ENCODE measurements at places on chromosomes 7 and 10.

GRCh38 chr7:156152390-156152789 lies 340.1 kb upstream of the SHH start:
- DNase-seq = no peak

- no peak for DNase-seq
These were observed 224.4 kb downstream of the MAD1L1 start for GRCh38 chr7:2008101-2008935.

DNA sequence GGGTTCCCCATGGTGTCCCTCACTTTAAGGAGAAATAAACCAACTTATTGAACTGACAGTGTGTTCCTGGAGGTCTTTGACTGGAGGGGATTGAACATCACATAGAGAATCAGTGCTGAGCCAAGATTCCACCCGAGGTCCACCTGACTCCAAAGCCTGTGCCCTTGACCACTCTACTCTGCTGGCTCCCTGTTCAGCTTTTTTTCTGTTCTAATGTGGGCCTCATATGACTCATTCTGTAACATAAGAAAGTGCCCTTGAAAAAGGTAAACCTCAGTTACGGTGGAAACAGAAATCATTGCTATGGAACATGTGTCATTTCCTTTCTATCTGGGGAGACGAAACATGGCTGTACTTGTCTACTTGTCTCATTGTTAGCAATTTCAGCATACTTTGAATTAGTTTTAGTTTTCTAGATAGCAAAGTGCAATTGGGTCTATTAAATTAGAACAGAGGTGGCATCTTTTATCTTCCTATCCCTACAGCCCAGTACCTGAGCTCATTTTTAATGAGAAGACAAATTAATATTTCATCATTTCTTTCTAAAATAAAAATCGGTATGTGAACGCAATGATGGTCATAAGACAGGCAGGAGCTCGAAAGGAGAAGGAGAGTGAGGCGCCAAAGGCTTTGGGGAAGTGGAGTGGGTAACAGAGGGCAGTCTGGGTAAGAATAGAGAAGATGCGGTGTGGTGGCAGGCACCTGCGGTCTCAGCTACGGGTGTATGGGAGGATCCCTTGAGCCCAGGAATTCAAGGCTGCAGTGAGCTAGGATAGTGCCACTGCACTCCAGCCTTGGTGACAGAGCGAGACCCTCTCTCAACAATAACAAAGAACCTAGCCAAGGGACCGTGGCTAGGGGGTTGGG lies 1.5 kb downstream of the GSDME start:
- DNase-seq = no peak

DNA sequence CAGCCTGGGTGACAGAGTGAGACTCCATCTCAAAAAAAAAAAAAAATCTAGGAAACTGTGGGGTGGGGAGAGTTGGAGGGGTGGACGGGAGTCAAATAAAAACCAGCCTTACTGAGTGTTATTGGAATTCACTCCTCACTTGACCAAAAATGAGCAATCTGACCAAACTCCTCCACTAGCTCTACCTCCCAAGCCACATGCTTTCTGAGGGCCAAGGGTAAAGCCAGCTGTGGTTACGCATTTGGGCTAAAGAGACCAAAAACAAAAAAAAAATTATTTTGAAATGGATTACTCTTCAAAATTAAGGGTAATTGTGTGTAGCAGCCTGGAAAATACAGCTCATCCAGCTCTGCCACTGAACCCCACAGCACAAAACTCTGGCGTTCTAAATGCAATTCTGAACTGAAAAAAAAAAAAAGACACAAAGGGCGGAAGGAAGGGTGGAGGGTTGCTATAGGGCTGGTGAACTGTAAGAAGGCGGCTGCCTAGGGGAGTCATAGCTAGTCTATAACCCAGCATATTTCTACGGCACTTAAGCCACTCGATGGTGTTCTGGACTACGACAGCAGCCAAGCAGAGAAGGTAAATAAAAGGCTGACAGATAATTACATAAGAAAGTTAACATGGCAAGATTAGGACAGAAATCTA lies 7.8 kb downstream of the ELMO1 start:
- no peak for DNase-seq

GRCh38 chr7:491958-492713 lies 27.5 kb downstream of the PDGFA start:
- no peak for DNase-seq

GRCh38 chr10:64011912-64012714 lies 490.9 kb downstream of the REEP3 start:
- no peak for DNase-seq

DNA sequence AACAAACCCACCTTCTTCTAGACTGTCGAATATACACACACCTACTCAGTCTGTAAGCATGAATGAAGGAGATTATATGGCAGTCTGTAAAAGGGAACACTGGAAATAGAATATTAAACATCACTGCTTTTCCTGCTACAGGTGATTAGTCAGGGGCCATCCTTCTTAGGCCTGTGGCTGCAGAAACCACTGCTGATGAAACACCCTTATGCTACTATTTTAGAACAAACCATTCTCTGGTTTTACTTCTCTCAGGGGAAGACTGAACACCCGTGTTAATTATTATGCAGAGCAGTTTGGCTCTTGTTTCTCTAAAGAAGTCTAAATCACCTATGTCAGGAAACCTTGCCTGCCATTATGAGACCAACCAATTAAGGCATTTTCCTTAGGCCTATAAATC lies 351.1 kb upstream of the KLF6 start:
- DNase-seq = no peak

DNA sequence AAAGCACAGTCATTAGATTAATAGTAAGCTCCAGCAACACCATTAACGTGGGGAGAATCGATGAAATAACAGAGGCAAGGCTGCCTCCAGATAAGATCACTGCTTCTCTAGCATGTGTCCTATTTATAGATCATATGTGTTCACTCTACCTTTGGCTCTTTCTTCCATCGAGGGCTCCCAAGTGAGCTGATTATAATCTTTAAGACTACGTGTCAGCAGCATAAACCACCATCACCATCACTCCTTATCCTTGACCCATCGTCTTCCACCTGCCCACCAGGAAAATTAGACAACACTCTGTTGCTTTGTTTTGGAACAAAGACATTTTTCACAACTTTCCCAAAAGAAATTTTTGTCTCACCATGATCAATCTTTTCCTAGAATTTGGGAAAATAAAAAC lies 71.2 kb upstream of the CARD11 start:
- no peak for DNase-seq

DNA sequence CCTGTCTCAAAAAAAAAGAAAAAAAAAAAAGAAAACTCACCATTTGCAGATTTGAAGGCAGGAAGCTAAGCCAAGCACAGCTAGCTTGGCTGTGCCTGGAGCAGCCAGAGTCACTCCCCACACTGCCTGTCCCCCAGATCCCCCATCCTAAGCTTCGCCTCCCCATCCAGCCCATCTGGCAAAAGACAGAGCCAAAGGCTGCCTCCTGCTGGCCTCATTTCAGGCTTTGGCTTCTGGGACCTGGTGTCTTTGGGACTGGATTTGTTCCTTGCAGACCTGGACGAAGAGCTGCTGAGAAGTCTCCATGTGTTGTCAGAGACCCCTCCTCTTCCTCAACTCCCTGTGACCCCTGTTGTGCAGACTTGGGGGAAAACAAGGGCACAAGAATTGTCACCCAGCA lies 8.1 kb downstream of the ASL start:
- DNase-seq = no peak

DNA sequence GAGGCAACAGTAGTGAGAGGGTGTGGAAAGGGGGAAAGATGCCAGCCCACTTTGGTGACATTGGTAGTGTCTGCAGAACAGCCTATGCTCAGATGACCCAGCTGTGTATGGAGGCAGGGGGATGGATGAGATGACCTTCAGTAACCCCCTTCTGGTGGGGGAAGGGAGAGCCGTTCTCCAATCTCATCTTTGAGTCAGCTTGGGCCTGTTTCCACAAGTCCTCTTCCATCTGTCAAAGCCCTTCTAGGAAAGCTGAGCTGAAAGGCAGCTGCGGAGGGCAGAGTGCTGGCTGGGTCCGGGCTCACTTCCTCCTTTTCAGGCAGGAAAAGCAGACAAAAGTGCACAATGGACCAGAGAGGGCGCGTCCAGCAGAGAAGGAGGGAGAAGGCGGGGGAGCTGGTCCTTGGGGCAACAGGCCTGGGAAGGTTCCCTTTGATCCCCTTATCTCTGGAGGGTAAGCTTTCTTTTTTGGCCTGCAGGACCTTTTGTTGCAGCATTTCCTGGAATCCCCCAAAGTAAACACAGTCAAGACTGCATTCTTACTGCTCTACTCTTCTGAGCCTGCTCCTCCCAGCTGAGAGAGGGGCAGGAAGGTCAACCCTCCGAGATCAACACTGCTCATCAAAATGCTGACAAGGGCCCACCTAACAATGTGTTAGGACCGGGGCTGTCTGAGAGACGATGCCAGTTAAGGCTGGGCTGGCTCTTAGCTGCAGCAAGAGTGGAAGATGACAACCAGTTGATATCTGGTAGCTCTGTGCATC lies 1.2 kb upstream of the LRMDA start:
- DNase-seq = no peak

GRCh38 chr10:96930469-96930868 lies 98.4 kb downstream of the LCOR start:
- DNase-seq = no peak

- DNase-seq = no peak
These were observed 21.2 kb upstream of the MYO3A start for GRCh38 chr10:25912866-25913265.

DNA sequence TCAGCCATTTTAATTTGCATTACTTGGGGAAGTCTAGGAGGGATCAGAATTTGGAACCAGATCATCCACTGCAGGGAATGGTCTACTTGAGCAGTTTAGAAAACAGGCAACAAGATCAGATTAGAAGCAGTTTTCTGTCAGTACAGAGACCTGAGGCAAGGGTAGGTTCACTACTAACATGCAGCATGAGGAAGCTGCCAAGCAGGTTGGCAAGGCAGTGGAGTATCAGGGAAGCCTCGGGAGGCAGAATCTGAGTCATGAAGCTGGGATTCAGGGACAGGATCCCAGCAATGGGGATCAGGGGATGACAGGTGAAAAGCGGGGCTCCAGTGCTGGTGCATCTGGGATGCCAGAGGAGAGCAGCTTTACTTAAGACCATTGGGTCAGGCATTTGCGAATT lies 28.1 kb downstream of the ENO4 start:
- no peak for DNase-seq

- no peak for DNase-seq
These were observed 50.2 kb downstream of the LMBR1 start for GRCh38 chr7:156842740-156843140.

GRCh38 chr7:26155531-26156375 lies 3.8 kb downstream of the NFE2L3 start:
- DNase-seq = no peak

- DNase-seq = no peak
These were observed 46.4 kb downstream of the ESYT2 start for GRCh38 chr7:158782761-158783401.

GRCh38 chr7:92246360-92247101 lies 757 bp downstream of the ANKIB1 start:
- peak; percentile 34 for DNase-seq

DNA sequence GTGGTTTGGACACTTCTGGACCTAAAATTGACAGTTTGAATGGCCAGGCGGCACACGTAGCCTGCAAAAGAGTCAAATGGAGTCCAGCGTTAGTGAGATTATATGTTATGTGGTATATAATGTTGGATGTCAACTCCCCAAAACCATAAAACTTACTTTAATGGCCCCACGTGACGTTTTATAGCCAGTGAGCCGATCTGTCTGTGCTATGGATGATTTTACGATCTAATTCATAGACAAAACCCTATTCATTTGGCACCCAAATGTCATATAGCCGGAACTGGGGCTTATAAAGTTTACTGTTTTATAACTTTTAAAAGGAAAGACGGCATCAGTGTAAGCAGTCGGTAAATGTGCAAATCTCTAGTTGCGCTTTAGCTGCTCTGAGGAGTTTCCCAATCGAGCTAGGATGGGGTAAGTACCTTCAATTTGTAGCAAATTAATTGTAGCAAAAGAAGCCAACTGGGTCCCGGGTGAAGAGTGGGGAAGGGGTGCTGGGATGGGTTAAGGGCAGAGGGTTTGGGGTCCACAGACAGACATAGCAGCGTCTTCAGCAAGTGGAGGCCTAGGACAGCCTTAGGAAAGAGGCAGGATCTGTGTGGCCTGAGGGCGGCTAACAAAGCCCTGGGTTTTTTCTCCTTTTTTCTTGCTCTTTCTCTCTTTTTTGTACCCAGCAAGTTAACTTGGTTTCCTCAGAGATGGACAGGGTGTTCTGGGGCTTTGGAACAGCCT lies 3.2 kb downstream of the HOXA5 start:
- no peak for DNase-seq

Measured in occipital lobe (tissue), 3 donors.